Esophagus squamous epithelium (tissue), 5 donors: ENCODE measurements at places on chromosomes 6 and 20. TPM values are rescaled to one million over a fixed set of nuclear protein-coding genes. Genes with fewer than 3 reads are reported as not detected.

Gene VGLL2
- not detected for total RNA-seq

Gene TMC2
- total RNA-seq, result not detected

Gene POM121L2
- not detected for total RNA-seq

GRCh38 chr6:313087-313486, 20.8 kb downstream of the DUSP22 start:
- H3K27ac ChIP-seq, result no peak overlapping the region
- no peak overlapping the region for H3K4me3 ChIP-seq
- DNase-seq, result no peak
- no peaks in the 10 kb centered on the region for H3K36me3 ChIP-seq
- no peaks in the 10 kb centered on the region for H3K27me3 ChIP-seq

DNA sequence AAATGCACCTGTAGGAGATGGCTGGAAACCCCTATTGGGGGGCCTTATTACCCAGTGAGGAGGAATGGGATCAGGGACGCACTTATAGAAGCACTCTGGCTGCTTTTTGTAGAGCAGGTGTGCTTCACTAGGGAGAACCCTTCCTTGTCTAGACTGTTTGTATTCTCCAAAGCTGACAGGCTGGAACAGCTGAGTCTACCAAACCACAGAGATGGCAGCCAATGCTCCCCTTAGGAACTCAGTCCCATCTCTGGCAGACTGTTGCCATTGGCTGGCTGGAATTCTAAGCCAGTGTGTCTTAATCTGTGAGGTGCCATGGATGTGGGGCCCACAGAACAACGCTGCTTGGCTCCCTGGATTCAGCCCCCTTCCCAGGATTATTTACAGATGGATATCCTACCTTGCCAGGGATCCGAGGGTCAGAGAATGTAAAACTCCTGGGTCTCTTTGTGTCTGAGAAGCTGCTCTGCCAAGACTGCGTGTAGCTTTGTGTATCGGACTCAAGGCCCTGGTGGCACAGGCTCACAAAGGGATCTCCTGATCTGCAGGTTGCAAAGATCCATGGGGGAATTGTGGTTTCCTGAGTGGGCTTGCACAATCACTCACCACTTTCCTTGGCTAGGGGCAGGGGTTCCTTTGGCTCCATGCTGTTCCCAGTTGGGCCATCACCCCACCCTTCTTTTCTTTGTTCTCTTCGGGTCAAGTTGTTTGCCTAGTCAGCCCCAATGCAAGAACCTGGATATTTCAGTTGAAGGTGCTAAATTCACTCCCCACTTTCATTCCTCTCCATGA, 26.1 kb downstream of the C6orf52 start:
- H3K4me1 ChIP-seq, result no peaks in the 10 kb centered on the region
- no peaks in the 10 kb centered on the region for H3K27me3 ChIP-seq
- H3K36me3 ChIP-seq, result no peaks in the 10 kb centered on the region
- H3K27ac ChIP-seq, result no peak overlapping the region
- H3K4me3 ChIP-seq, result no peak overlapping the region

Gene SLC52A3
- total RNA-seq, result 7.1 TPM

DNA sequence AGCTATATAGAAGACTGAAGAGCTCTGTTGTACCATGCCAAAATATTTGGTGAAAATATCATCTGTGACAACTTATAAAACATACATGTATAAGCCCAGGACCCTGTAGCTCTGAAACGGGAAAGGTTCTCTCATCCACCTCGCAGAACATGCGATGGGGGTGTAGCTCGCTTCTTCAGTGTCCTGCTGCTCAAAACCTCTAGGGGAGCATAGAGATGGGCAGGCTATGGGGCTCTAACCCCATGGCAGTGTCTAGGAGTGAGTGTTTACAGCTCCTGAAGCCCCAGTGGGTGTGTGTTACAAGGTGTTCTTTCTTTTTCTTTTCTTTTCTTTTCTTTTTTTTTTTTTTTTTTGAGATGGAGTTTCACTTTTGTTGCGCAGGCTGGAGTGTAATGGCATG, 505.2 kb upstream of the SYNCRIP start:
- no peaks in the 10 kb centered on the region for H3K36me3 ChIP-seq
- no peaks in the 10 kb centered on the region for H3K27me3 ChIP-seq
- H3K27ac ChIP-seq, result no peak overlapping the region
- no peak overlapping the region for H3K4me3 ChIP-seq
- no peaks in the 10 kb centered on the region for H3K4me1 ChIP-seq

DNA sequence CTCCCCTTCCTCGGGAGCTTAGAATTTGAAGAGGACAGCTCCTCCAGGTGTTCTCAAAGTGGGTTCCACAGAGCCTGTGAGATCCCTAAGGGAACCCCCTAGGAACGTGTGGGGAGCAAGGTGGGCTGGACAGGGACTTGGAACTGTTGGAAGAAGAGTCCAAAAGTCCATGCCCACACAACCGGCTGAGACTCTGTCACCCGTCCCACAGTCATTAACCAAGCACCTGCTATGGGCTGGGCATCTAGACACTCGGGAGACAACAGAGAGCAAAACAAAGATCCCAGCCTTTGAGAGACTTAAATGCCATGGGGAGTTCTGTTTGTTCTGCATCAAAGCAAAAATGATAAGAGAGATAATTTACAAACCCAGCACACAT, 51.9 kb upstream of the SAYSD1 start:
- no peaks in the 10 kb centered on the region for H3K36me3 ChIP-seq
- no peaks in the 10 kb centered on the region for H3K4me1 ChIP-seq
- DNase-seq, result no peak
- H3K27me3 ChIP-seq, result no peaks in the 10 kb centered on the region

Gene SCUBE3
- total RNA-seq, result not detected

GRCh38 chr6:46234156-46234556, 63.4 kb upstream of the ENPP5 start:
- no peaks in the 10 kb centered on the region for H3K36me3 ChIP-seq
- H3K27me3 ChIP-seq, result no peaks in the 10 kb centered on the region

DNA sequence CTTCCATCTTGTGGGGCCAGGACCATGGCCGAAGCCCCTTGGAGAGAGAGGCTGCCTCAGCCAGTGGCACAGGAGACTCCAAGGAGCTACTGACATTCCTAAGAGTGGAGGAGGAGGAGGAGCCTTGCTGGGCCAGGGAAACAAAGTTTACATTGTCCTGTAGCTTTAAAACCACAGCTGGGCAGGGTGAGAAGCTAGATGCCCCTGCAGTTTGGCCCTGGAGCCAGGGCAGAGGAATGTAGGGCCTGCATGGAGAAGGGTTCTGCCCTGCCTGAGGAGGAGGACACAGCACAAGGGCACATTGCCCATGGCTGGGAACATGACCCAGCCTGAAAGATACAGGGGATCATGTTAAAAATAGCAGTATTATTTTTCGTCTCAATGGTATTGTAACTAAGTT, 37.4 kb downstream of the PLCG1 start:
- H3K4me1 ChIP-seq, result peaks cover 84% of the 10 kb centered on the region
- H3K4me3 ChIP-seq, result no peak overlapping the region
- H3K36me3 ChIP-seq, result peaks cover 68% of the 10 kb centered on the region
- DNase-seq, result no peak

- H3K27me3 ChIP-seq, result no peaks in the 10 kb centered on the region
- no peak overlapping the region for H3K27ac ChIP-seq
- no peaks in the 10 kb centered on the region for H3K36me3 ChIP-seq
- H3K4me3 ChIP-seq, result no peak overlapping the region
- no peak for DNase-seq
These were observed 367.1 kb downstream of the PKHD1 start for GRCh38 chr6:51720327-51720726.

DNA sequence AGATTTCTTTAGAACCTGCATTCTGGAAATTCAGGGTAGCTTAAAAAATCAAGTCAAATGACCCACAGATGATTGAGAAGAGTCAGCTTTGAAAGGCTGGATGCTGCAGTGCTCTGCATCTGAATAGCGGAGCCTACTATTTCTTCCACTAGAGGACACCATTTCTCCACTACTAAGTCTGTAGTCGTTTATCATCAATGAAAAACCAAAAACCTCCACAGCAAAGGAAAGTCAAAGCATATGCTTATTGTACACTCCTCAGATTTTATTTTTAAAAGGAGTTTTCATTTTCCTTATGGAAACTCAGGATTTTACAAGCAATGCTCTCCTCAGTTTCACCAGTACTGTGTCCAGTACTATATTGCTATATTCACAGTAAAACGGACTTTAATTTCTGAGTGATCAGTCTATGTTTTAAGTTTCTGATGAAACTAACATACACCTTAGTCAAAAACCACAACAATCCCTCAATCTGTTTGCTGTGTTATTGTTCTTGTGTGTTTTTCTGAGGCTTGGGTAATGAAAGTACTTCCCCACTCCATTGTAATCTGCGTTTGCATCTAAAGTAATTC, 50.5 kb upstream of the ENPP5 start:
- DNase-seq, result no peak
- H3K4me1 ChIP-seq, result no peaks in the 10 kb centered on the region
- no peak overlapping the region for H3K27ac ChIP-seq
- H3K4me3 ChIP-seq, result no peak overlapping the region
- no peaks in the 10 kb centered on the region for H3K27me3 ChIP-seq

- H3K4me1 ChIP-seq, result no peaks in the 10 kb centered on the region
- DNase-seq, result no peak
- H3K4me3 ChIP-seq, result no peak overlapping the region
- H3K27ac ChIP-seq, result no peak overlapping the region
- H3K27me3 ChIP-seq, result no peaks in the 10 kb centered on the region
These were observed 37.1 kb downstream of the SYNE1 start for GRCh38 chr6:152600022-152600421.

GRCh38 chr20:31698803-31699718, 23.6 kb downstream of the BCL2L1 start:
- H3K27me3 ChIP-seq, result no peaks in the 10 kb centered on the region
- DNase-seq, result no peak
- H3K27ac ChIP-seq, result peak overlapping the region; percentile 86
- H3K36me3 ChIP-seq, result no peaks in the 10 kb centered on the region

DNA sequence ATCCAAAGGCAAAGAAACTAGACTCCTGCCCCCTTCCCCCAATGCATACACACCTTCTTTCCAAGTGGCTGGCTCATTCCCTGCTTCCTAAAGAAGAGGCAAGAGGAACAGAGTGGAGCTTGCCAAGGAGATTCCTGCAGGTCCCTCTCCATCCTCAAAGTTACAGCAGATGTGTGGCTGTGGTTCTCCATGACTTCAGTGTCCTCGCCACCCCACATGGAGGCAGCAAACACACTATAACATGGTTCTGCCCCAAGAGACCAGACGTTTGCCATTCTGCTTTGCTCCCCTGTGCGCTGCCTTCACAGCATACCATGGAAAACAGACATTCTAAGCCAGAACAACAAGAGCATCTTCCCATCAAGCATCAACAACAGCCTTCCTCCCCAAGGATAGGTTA, 84.4 kb downstream of the BACH2 start:
- H3K4me3 ChIP-seq, result no peak overlapping the region
- no peak overlapping the region for H3K27ac ChIP-seq
- no peak for DNase-seq
- H3K36me3 ChIP-seq, result no peaks in the 10 kb centered on the region
- H3K27me3 ChIP-seq, result no peaks in the 10 kb centered on the region

Gene SLC23A2
- total RNA-seq, result 15.1 TPM

GRCh38 chr6:129120856-129121638, 238.1 kb downstream of the LAMA2 start:
- H3K4me3 ChIP-seq, result no peak overlapping the region
- H3K36me3 ChIP-seq, result no peaks in the 10 kb centered on the region
- no peak overlapping the region for H3K27ac ChIP-seq

DNA sequence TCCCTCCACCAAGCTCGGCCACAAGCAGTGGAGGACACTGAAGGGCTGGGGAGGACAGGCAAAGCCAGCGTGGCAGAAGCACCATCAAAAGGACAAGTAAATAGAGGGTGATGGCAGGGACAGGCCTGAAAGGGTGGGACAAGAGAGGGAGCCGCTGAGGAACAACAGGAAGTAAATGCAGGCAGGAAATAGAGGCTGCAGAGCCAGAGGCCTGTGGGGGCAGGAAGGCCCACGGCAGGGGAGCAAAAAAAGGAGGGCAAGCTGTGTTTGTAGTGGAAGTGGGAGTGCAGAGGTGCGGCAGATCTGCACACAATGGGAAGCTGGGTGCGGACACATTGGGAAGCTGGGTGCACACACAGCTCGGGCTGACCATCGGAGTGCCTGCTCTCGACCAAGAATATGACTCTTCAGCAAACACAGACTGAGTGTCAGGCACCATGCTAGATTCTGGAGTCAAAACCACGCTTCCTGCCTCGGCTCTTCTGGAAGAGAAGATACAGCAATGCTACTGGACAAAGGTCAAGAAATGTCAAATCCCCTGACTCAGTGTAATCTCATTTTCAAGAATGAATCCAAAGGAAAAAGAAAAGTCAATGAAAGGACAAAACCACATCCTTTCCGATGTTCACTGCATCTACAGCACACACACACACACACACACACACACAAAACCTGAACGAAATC, 40.4 kb upstream of the RAB22A start:
- no peaks in the 10 kb centered on the region for H3K4me1 ChIP-seq
- H3K27me3 ChIP-seq, result no peaks in the 10 kb centered on the region
- peaks cover 84% of the 10 kb centered on the region for H3K36me3 ChIP-seq
- H3K27ac ChIP-seq, result no peak overlapping the region

- no peaks in the 10 kb centered on the region for H3K27me3 ChIP-seq
- no peaks in the 10 kb centered on the region for H3K36me3 ChIP-seq
- no peak overlapping the region for H3K27ac ChIP-seq
These were observed 216.9 kb downstream of the DOK5 start for GRCh38 chr20:54692168-54692887.

- H3K27me3 ChIP-seq, result no peaks in the 10 kb centered on the region
- no peaks in the 10 kb centered on the region for H3K4me1 ChIP-seq
- no peak overlapping the region for H3K4me3 ChIP-seq
- H3K36me3 ChIP-seq, result peaks cover 5% of the 10 kb centered on the region
- DNase-seq, result no peak
These were observed 85.2 kb downstream of the DTNBP1 start for GRCh38 chr6:15577550-15578171.

DNA sequence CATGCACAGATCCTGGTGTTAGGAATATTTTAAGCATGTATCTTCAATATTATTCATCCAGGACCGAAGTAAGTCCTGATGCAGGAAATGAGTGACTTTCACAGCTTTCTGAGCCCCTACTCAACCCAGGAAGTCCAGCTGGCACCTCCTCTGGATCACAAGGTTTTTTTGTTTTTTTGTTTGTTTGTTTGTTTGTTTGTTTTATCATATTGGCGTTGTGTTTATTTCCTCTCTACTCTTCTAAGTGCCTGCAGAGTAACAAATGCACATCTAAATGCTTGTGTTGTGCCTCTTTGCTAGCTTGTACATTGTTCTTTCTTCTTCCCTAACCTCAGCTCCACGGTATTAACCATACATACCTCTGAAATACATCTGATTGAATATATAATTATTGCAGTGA, 594.3 kb upstream of the ADGRB3 start:
- H3K27me3 ChIP-seq, result no peaks in the 10 kb centered on the region
- H3K4me1 ChIP-seq, result no peaks in the 10 kb centered on the region
- H3K36me3 ChIP-seq, result no peaks in the 10 kb centered on the region

Gene CCM2L
- total RNA-seq, result 1.9 TPM

- H3K36me3 ChIP-seq, result no peaks in the 10 kb centered on the region
- peaks cover 25% of the 10 kb centered on the region for H3K4me1 ChIP-seq
- no peak overlapping the region for H3K4me3 ChIP-seq
- H3K27ac ChIP-seq, result no peak overlapping the region
- DNase-seq, result no peak
- H3K27me3 ChIP-seq, result peaks cover 37% of the 10 kb centered on the region
These were observed 10.2 kb upstream of the FOXF2 start for GRCh38 chr6:1379017-1379787.
